K562 (cell line): ENCODE measurements at places on chromosomes 3 and 15.

DNA sequence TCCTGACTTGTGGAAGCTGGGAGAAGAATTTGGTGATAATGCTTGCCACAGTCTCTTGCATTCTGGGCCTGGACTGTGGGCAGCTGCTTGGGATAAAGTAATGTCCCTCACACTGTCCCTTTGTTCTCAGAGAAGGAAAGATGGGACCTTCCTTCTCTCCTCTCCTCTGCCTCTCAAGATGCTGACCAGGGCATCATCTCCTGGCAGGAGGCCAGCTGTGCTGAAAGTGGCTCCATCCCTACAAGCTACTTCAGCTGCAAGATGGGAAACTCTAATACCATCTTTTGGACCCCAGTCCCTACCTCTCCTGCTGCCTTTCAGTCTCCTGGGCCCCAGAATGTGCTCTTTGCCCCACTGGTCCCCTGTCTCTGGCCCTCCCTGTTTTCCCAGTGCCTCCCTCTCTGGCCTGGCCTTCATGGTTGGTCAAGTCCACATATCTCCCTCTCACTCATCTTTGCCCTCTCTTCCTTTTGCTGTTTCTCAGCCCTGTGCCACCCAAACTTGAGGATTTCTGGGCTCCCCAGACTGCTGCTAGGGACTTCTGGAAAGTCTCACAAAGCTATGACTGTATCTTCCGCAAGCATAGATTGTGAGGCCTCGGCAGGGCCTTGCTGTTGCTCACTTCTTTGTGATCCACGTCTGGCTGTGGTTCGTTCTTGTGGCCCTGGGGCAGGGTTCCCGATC lies 7.1 kb upstream of the SLC6A20 start:
- no peak for DNase-seq

- DNase-seq = no peak
These were observed 121.4 kb downstream of the RFTN1 start for GRCh38 chr3:16392065-16392464.

DNA sequence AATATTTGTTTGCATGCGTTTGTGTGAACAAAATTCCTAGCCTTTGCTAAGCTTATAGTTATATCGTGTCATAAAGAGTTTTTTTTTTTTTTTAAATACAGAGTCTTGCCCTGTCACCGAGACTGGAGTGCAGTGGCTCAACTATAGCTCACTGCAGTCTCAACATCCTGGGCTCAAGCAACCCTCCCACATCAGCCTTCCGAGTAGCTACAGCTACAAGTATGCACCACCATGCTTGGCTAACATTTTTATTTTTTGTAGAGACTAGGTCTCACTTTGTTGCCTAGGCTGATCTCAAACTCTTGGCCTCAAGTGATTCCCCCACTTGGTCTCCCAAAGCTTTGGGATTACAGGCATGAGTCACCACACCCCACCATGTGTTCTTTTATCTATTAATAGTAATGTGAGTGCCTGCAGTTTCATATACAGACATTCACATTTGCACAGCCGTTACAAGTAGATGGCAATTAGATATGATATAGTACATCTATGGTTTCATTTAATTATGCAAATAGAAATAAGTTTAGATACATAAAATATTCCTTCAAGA lies 848.6 kb downstream of the PDCD6IP start:
- DNase-seq = peak; percentile 12

GRCh38 chr3:71564361-71564760 lies 19.2 kb downstream of the FOXP1 start:
- no peak for DNase-seq

- no peak for DNase-seq
These were observed 128.9 kb upstream of the BHLHE40 start for GRCh38 chr3:4850211-4850927.

GRCh38 chr15:96264351-96264798 lies 66.1 kb upstream of the NR2F2 start:
- DNase-seq = peak; percentile 46

DNA sequence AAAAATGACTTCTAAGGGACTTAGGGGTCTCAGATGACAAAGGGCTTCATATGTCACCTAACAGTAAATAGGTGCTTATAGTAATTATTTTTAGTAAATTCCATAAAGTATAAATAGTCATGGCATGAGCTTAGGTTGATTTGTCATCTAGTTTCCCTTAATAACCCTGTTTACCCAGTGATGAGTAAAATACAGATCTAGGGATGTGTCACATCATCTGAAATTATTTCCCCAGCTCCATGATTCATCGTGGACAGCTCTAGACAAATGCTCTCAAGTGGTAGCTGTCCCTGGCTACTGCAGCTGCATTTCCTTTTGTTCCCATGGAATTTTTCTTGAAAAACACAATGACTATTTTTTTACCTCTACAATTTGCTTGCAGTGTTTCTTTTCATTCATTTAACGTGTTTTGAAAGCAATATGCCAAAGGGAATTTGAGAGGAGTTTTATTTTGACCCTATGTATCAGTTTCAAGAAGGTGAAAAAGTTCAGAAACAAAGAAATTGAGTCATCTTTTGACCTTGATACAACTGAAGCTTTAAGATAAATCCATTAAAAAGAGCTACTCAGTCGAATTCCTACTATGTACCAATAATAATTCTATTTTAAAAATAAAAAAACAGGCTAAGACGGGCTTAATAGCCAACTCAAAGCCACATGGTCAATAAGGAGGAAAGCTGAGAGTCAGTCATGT lies 241.6 kb downstream of the KCNMB2 start:
- DNase-seq = no peak

- no peak for DNase-seq
These were observed 340.3 kb upstream of the RBMS3 start for GRCh38 chr3:28940530-28940929.

DNA sequence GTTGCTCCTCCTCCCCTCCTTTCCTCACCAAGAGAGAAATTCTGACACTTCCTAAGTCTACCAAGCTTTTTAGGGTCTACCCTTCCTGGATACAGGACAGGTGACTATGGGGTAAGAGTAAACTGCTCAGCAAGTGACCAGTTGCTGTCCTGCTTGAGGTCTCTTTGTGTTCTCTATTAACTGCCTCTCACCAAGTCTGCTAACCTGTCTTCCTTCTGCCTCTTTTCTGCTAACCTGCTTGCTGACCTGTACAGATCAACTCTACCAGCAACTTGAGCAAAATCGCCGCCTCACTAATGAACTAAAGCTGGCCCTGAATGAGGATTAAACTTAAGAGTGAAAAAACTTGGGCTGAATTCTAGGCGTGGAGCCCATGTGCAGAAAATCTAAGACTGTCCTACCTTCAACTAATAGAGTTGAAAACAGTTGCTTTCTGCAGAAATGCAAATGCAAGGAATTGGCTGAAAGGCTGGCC lies 27.1 kb downstream of the TPM1 start:
- no peak for DNase-seq

- no peak for DNase-seq
These were observed 1.2 kb upstream of the LRRC34 start for GRCh38 chr3:169813757-169814517.

DNA sequence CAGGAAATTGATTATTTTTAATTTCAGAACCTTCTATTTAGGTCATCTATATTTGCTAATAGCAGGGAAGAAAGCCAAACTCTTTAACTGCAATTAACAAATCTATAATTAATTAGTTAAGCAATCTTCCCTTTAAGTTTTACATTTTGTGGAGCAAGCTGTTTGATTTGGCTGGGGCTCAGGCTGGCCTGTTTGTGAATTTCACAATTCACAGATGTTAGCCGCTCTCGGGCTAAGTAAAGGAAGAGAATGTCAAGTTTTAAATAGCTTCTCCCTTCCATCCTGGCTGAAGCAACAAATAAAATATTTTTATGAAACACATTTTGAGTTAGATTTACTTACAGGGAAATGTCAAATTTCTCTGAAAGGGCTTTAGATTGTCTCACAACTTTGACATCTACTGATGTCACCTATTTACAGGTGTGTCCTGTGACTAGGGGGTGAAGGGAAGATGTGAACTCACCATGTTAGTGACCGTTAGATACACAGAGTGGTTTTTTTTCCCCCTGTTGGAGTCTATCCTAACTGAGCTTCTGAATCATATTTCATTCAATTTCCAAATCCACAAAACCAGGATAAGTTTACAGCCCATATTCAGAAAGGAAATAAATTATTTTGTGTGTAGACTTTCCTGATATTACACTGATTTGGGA lies 1.3 kb upstream of the TP63 start:
- DNase-seq = no peak

GRCh38 chr3:167733961-167734497 lies 663 bp downstream of the PDCD10 start:
- no peak for DNase-seq

DNA sequence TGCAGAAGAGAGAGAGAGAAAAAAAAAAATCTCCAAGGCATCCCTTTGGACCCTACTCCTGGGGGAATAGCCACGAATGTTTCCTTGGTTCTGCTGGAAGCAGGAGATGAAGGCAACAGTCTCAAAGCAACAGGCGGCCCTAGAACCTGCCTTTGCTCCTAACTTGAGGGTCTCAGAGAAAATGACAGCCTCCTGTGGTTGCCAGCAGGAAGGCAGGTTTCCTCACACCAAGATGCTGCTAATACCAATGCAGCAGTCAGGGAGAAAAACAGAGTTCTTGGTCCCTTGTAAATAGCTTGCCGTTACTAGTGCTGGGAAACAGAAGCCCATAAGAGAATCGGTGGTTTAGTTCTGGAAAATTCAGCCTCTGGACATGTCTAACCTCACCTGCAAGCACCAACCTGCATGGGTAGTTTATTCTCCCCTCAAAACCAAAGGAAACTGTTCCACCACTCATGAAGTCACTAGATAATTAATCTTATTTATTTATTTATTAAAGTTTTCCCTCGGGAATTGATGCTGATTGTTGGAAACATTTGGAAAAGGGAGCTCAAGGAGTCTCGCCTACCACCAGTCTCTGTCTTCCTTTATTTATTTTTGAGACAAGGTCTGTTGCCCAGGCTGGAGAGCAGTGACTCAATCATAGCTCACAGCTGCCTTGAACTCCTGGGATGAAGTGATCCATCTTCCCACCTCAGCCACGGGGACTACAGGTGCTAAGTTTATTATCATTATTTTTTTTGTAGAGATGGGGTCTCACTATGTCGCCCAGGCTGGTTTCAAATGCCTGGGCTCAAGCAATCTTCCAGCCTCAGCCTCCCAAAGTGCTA lies 883 bp upstream of the FRMD4B start:
- no peak for DNase-seq

DNA sequence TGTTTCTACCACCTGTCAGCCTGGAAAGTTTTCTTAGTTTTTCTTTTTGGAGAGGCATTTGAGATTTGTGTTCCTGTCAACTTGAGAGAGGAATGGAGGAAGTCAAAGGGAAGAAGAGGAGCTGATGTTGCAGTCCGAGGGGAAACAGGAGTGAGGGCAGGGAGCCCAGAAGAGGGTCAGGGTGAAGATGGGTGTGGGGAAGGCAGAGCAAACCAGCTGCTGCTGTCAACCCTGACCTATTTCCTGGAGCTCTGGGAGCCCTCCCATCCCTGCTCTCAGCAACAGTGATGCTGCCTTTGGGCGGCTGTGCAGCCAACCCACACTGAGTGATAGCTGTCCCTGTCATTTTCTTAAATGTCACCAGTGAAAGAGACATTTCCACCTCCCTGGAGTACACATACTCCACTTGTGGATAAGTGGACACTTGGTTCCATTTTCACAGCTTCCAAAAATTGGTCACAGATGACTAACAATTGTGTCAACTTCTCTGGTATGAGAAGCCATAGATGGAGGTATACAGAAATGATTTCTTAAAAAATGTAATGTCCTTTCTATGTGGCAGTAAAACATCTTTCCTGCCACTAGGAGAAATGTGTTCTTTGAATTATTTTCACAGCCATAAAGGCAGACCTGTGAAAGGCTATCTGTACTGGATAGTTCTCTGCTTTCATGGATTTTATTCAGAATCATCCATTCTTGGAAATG lies 556.3 kb upstream of the TBL1XR1 start:
- DNase-seq = no peak

DNA sequence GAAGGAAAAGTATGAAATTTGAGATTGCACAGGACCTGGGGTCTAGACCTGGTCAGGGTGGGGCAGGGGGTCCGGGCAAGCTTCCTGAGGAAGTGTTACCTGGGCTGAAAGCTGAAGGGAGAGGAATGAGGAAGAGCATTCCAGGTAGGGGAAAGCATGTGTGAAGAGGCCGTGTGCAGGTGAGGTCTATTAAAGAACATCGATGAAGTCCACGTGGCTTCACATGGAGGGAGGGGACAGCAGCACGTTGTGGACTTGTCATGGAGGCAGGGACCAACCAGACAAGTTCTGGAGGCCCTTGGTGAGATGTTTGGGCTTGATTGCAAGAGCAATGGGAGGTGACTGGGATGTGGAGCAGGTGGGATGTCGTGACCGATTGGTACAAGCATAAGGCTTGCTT lies 47.1 kb downstream of the IDH2 start:
- DNase-seq = no peak

DNA sequence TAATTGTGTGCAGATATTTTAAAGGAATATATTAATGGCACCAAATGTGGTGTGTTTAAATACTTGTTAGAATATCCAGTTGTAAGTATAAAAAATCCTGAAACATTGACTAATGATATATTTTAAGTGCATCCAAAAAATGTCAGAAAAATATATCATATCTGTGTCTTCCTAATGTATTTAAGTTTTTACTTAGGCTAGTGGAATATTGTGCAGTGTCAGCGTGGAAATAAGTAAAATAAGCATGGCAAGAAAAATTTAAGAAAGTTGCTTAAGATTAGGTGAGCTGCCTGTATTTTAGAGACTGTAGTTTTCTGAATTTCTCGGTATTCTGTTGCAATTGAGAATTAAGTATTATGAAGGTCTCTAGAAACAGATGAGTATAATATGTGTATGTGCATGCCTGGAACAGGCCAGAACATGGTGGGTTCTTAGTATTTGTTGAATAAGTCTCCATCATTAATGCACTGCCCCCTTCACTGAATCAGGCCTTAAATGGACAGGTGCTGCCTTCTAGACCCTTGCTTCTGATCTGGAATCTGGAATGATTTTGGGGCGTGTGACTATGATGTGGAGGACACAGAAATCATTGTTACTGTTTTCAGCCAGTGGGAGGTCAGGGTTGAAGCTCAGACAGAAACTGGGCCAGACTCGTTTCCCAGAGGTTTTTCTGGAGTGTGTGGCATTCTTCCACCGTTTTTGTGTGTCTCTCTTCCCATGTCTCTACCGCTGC lies 86.1 kb downstream of the TRAK1 start:
- no peak for DNase-seq

GRCh38 chr3:64488939-64489338 lies 198.9 kb downstream of the ADAMTS9 start:
- DNase-seq = no peak

DNA sequence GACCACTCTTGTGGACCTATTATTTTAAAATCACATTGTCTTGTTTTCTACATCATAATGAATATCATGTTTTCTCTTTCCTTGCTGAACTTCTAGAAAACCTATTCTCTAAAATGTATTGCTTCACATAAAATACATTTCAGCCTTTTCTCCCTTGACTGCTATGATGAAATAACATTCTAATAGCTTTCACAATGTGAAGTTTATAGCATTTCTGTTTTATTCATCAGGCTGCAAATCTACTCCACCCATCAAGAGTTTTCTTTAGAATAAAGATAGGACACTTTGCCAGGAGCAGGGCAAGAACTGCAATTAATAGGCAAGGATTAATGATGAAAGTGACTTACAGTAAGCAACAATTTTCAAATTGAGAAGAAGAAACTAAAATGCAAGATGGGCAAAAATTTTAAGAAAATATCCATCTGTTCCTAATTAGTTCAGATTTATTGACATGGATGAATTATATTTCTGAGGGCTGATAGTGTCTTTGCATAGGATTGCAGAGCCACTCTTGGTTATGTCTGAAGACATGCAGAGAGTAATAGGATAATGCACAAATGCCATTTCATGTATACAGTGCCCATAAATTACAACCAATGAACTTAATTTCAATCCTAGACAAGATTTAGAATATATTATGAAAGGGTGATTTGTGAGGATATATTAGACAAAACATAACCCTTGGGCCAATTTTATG lies 21.7 kb downstream of the LEKR1 start:
- no peak for DNase-seq
